ENCODE measurements at places on chromosomes 7 and 10.

DNA sequence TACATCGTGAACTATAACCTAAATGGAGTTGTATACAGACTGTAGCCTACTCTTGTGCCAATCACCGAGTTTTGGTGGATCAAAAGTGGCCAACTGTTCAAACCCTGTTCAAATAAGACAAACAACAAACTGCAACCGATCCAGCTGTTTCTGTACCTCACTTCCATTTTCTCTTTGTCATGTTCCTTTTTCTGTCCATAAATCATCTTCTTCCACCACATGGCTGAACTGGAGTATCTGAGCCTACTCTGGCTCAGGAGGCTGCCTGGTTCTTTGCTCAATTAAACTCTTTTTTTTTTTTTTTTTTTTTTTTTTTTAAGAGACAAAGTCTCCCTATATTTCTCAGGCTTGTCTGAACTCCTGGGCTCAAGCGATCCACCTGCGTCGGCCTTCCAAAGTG lies 59.0 kb upstream of the NPVF start:
- DNase-seq = no peak

DNA sequence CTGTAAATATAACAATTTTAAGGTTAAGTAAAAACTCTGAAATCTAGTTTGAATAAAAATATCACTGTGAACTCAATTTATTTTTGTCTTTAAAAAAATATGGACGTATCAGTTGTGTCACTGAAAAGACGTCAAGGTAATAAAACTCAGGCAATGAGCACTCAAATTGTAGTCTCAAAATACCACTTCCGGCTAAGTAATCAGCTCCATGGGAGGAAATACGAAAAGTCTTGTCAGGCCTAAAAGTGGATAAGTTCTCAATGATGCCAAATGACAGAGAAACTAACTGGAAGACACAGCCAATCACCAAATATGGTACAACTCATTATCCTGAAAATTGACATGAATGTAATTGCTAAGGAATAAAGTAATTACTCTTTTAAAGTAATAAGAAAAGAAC lies 719 bp downstream of the CALN1 start:
- DNase-seq = no peak

- no peak for DNase-seq
Observed at GRCh38 chr7:127918130-127918529, 113.1 kb downstream of the LRRC4 start.

- DNase-seq = no peak
Observed at GRCh38 chr10:127344346-127344745, 148.0 kb upstream of the INSYN2A start.

- DNase-seq = no peak
Observed at GRCh38 chr10:70733051-70733450, 52.1 kb downstream of the TBATA start.

DNA sequence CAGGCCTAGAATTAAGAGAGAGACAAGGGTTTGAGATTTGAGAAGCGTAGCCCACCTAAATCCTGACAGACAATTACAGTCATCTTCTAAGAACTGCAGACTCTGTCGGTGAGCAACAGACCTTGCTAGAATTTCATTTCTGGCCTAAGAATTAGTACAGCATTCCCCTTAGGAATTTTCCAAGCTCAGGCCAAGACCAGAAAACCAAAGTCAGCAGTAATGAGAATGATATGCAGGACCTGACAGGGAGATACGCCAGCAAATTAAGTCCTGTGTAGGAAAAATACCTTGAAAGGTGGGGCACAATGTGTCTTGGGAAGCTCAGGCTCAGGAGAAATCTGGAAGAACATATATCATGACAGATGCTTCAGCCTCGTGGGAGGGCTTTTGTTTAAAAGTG lies 52.7 kb upstream of the HERPUD2 start:
- no peak for DNase-seq

GRCh38 chr10:19946791-19947190 lies 130.6 kb downstream of the PLXDC2 start:
- no peak for DNase-seq

DNA sequence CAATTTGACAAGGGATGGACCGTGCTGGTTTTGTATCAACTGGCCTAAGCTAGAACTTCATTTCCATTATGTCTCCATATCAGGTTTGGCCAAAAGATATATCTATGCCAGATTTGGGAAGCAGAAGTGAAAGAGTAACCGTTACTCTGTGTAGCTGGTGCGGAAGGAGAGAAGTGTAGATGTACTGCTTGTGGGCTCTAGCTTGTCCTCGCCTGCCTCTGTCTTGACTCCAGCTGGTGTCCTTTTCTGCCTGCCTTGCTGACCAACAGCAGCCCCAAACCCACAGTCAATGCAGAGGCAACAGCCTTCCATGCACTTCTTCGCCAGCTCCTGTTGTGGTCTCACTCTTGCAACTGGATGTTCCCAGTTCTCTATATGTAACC lies 128.5 kb downstream of the KIF20B start:
- no peak for DNase-seq

DNA sequence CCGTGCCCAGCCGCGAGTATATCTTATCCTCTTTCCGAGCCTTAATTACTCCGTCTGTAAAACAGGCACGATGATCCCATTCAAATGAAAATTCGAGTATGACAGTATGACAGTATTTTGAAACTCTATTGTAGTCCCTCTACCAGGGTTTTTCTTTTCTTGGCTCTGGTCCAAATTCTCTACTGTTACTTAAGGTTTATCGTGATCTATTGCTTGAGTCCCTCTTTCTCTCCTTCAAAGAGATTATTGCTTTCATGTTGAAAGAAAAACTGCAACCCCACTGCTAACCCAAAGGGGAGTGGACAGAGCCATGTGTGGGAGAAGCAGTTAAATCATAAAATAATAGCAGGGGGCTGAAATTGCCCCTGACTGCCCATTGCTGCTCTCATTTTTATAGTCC lies 1156.6 kb upstream of the AUTS2 start:
- no peak for DNase-seq

GRCh38 chr7:135728136-135728669 lies at the start of gene SLC13A4:
TSS of gene SLC13A4 (minus strand) at chr7:135728186. CDS start at chr7:135727496, 690 bp downstream.
- no peak for DNase-seq

DNA sequence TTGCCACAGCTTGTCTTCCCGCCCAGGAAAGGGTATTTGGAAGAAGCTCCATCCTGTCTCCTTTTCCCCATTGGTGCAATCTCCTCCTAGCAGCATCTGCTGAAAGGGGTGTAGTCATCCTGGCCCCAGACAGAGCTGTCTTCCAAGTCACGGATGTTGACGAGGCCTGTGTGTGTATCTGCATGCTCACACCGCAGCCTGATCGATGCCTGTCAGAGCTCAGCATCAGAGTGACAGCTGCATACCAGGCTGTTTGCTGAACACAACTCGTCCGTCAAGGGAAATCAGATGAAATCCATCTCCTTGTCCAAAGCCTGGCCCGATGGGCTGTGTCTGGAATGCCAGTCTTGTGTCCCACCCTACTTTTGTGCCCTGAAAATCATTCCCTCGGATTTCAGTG lies 21.2 kb upstream of the LRRC4 start:
- DNase-seq = no peak

GRCh38 chr7:28200598-28200997 lies 20.0 kb upstream of the JAZF1 start:
- DNase-seq = no peak

GRCh38 chr7:74495112-74496086 lies 41.7 kb downstream of the GTF2IRD1 start:
- DNase-seq = no peak

- DNase-seq = no peak
Observed at GRCh38 chr10:23391821-23392220, 47.1 kb upstream of the OTUD1 start.

GRCh38 chr7:91293840-91294239 lies 29.6 kb downstream of the FZD1 start:
- no peak for DNase-seq

DNA sequence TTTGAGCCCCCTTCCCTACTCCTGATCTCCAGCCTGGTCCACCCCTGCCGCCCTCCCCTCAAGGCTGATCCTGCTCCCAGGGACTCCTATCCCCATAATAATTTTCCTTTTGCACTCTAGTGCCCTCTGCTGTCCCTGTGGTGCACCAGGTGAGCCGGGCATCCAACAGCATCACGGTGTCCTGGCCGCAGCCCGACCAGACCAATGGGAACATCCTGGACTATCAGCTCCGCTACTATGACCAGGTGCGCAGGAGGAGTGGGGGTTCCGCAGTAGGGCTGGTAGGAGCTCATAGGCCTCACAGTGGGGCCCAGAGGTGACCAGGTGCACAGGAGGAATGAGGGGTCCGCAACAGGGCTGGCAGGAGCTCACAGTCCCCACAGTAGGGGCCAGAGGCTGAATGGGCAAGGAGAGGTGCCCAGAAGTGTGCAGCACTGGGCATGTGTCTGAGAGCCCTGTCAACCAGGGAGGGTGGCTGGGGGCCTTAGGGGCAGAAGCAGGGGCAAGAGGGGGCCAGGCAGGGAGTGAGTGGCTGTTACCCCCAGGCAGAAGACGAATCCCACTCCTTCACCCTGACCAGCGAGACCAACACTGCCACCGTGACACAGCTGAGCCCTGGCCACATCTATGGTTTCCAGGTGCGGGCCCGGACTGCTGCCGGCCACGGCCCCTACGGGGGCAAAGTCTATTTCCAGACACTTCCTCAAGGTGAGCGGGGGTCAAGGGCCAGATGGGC lies 11.7 kb downstream of the EPHB6 start:
- DNase-seq = no peak

DNA sequence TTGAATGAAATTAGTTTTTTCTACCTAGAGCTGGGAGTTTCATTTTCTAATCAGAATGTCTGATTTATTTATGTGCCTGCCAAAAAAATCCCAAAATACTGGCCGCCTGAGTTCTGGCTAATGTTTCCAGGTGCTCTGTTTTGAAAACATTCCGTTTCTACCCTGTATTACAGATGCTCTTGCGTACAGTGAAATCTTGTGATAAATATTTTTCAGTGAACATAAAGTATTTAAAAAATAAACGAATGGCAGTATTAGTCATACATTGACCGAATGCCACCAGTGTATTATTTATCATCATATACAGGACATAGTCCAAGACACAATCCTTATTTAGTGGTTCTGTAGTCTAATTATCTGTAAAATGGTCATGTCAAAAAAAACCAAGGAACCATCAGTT lies 102.8 kb downstream of the KAT6B start:
- DNase-seq = no peak

DNA sequence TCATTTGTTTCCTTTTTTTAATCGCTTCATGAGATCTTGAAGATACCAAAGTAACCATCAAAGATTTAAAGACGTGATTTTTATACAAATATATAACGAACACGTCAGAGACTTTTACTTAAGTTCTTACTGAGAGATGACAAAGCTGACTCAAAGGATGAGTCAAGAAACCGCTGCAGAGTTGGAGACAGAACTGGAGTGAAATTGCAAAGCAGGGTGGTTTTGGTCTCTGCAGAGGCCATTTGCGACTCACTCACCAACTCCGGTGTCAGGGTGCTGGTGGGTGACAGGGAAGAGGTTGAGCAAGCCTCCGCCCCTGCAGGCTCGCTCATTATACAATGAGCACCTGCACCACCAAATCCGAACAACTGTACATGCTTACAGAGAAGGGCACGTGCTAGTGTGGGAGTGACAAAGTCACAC lies 75.2 kb downstream of the DNAJB6 start:
- DNase-seq = no peak

- DNase-seq = no peak
Observed at GRCh38 chr10:73965890-73966768, 31.8 kb upstream of the VCL start.

DNA sequence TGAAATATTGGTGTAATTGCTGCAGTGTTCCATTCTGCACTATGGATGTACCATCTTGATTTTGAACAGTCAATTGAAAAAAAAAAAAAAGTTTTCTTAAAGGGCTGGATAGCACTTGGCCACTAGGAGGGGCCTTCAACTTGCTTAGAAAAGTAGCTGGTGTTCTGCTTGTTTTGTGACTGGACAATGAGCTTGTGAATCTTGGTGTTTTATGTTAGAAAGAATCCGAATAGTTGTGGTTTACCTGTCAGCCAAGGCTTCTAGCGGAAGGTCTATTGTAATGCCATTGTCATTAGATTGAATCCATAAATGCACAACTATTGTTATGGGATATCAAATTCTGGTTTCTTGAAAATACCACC lies 77.1 kb downstream of the BMPER start:
- DNase-seq = no peak

- no peak for DNase-seq
Observed at GRCh38 chr10:116163333-116164131, 109.5 kb downstream of the GFRA1 start.

- DNase-seq = no peak
Observed at GRCh38 chr7:102890292-102890970, 22.4 kb upstream of the LRRC17 start.

DNA sequence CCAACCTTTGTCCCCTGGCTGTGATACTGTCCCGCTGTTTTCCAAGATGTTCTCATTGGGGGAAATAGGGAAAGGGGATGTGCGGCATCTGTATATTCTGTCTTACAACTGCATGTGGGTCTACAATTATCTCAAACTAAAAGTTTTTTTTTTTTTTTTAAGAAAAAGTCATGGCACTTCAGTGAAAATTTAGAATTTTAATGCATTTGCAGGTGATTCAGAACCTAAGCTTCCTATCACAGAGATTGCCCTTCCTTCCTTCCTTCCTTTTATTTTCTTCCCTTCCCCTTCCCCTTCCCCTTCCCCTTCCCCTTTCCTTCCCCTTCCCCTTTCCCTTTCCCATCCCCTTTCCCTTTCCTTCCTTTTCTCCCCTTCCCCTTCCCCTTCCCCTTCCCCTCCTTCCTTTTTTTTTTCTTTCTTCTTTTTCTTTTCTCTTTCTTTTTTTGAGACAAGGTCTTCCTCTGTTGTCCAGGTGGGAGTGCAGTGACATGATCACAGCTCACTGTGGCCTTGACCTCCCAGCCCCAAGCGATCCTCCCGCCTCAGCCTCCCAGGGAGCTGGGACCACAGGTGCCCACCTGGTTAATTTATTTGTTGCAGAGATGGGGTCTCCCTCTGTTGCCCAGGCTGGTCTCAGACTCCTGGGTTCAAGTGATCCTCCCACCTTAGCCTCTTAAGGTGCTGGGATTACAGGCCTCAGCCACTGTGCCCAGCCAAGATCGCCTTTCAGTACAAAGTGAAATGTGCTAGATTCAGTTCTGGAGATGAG lies 32.0 kb downstream of the JAKMIP3 start:
- DNase-seq = no peak

DNA sequence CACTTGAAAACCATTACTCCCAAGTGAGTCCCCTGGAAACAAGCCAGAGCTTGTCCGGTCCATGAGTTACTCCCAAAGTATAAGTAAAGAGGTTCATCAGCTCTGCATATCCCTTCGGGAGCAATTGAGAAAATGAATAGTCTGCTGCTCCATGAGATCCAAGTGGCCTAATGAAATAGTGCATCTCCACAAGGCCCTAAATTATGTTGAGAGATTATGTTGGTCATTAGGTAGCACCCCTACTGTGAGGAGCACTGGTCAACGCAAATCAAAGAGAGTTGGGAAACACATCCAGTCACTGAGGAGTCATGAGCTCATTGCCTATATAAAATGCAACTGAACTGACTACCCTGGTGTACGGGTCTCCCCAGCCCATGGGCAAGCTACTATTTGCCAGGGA lies 205.5 kb upstream of the AOAH start:
- DNase-seq = no peak

GRCh38 chr7:33841705-33842129 lies 63.6 kb upstream of the BMPER start:
- DNase-seq = peak; percentile 78

Measured in SHP77 treated with DMSO at 0.1 percent for 48 hours (cell line).